ENCODE measurements at places on chromosomes 2 and 18.

DNA sequence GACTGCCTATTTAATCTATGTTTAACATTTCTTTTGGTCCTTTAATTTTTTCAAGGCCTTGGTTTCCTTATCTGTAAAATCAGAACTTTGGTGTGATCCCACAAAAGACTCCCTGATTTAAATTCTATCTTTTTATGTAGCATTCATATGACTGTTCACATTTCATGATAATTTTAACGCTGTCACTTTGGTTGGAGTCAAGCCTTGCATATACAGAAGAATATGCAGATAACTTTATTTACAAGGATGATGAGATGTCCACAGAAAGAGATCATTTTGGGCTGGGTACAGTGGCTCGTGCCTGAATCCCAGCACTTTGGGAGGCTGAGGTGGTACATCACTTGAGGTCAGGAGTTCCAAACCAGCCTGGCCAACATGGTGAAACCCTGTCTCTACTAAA, 38.4 kb upstream of the SOS1 start:
- no peak for DNase-seq

- no peak for DNase-seq
Measured at GRCh38 chr2:18993756-18994338, 364.6 kb downstream of the OSR1 start.

DNA sequence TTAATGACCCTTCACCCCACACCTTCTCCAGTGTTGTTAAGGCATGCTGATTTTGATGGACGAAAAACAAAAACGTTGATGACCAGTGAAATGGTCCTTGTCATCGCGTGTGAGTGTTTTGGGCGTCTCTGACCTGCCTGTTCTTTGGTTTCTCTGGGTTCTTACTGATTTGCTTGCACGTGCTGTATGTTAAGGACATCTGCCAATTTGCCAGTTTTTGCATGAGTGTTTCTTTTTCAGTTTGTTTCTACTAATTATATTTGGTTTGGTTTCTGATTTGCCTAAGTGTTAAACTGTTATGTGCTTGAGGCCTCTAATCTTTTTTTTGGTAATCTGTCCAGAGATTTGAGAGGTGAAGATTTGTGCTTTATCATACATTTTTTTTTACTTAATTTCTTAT, 14.6 kb downstream of the TRAF3IP1 start:
- DNase-seq: no peak

GRCh38 chr2:142435847-142436246, 305.0 kb upstream of the LRP1B start:
- no peak for DNase-seq

DNA sequence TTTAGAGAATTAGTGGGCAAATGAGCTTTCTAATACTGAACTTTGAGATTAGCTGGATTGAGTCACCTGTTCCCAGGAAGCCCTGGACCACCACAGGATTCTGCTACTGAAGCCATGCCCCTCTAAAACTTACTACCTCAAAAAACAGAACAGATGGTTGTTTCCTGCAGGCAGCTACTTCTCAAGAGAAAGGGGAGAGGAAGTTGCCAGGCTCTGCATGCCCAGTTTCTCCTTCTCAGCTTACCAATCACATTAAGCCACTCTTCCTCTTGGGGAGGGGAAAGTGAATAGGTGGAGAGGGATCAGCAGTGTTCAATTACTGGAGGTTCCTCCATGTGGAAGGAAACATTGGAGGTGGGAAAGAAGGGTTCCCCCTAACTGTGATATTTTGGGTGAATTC, 24.9 kb upstream of the C1GALT1C1L start:
- DNase-seq: no peak

GRCh38 chr18:54284981-54285785, 15.9 kb downstream of the POLI start:
- no peak for DNase-seq

- DNase-seq: no peak
Measured at GRCh38 chr18:369224-370015, 101.6 kb upstream of the THOC1 start.

GRCh38 chr2:237196866-237197618, 111.4 kb downstream of the COPS8 start:
- no peak for DNase-seq

DNA sequence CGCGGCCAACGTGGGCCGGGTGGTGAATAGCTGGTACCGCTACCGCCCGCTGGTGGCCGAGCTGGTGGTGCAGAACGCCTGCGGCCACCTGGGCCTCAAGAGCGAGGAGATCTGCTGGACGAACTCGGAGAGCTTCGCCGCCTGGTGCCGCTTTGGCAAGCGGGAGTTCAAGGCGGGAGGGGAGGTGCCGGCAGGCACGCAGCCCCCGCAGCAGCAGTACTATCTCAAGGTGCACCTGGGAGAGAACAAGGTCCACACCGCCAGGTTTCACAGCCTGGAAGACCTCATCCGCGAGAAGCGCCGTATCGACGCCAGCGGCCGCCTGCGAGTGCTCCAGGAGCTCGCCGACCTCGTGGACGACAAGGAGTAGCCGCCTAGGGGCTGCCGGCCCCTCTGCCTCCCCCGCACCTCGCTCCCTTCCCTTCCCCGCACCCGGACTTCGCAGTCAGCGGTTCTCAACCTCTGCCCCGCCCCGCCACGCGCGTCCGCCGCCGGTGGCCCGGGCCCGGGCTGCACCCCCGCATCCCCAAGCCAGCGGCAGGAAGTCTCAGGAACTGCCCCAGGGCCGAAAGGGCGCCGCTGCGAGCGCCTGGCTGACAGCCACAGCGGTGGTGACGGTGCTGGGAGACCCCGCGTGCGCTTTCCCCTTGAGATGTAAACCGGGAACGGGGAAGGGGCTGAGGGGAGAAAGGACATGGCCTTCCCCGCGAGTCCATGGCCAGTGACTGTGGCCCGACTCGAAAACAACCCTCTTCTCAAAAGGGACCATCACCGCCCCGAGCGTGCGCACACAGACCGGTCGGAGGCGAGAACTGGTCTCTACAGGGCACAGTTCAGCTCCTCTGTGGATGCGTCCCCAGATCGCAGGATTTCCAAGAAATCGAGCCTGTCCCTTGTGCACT, 2.2 kb downstream of the LRATD1 start:
- DNase-seq: peak; percentile 82
